Diencephalon (tissue), 1 donor: ENCODE measurements at places on chromosomes 5 and 9. TPM values are rescaled to one million over a fixed set of nuclear protein-coding genes. Genes with fewer than 3 reads are reported as not detected.

The SPINK6 gene
- not detected for total RNA-seq

The LCN1 gene
- total RNA-seq: not detected

The RLN2 gene
- 1.4 TPM for total RNA-seq

The TPRN gene
- 7.8 TPM for total RNA-seq

The SPINK13 gene
- total RNA-seq: not detected

The CKMT2 gene
- total RNA-seq: 4.2 TPM

The CLIC3 gene
- total RNA-seq: not detected

The HTR1A gene
- 5.5 TPM for total RNA-seq

The NR2F1 gene
- total RNA-seq: 115 TPM
